ENCODE measurements at places on chromosomes 3 and 15. TPM values are rescaled to one million over a fixed set of nuclear protein-coding genes. Genes with fewer than 3 reads are reported as not detected.

CAPN7 gene
- total RNA-seq = 31.5 TPM

ECE2 gene
- total RNA-seq = not detected

CD86 gene
- total RNA-seq = not detected

ADAMTS17 gene
- total RNA-seq = 0.33 TPM

SPTSSB gene
- total RNA-seq = not detected

WDR93 gene
- total RNA-seq = not detected

STARD5 gene
- total RNA-seq = 2.1 TPM

CHRD gene
- total RNA-seq = 0.69 TPM

ST8SIA2 gene
- 0.26 TPM for total RNA-seq

REC114 gene
- total RNA-seq = not detected

IL17RD gene
- 1.0 TPM for total RNA-seq

TMEM45A gene
- 12.0 TPM for total RNA-seq

FRMD5 gene
- 0.52 TPM for total RNA-seq

GRAMD1C gene
- 30.3 TPM for total RNA-seq

Data from dermis lymphatic vessel endothelial cell (primary cell).